ENCODE measurements at places on chromosomes 16 and 17.

DNA sequence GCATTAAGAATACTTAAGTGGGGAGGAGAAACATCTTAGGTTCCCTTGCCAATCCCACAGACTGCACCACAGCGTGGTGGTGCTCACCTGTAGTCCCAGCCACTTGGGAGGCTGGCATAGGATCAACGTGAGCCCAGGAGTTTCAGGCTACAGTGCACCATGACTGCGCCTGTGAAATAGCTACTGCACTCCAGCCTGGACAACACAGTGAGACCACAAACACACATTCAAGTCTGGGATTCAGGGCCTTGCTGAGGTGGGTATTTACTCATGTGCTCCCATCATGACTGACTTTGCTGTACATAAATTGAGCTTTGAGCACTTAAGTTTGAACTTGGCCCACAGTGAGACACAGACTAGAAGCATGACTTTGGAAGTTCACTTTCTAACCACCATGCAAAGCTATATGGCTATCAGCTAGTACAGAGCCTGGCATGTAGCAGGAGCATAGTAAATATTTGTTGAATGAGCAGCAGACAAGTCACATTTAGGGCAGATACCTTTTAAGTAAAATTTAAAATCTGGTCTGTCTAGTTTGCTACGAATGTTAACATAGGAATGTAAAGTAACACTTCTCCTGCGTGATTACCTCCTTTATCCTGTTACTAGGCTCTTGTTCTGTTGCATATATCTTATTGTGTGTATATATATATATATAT is 33.5 kb downstream of the CEP95 start:
- no peak for DNase-seq

DNA sequence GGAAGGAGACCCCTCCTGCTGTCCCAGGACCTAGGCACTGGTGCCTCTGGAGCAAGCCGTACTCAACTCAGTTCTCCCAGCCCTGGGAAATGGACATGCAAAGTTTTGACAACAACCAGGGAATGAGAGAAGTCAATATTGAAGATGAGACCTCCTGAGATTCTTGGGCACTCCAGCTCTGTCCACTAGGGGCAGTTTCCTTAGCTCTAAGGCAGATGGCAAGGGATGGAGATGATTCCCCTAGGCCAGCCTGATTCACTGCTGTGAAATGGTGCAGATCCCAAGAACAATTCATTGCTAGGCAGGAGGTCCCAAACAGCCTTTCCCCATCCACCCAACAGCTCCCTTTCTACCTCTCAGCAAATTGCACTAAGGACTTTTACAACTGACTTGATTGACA is 20.5 kb upstream of the SDR42E2 start:
- DNase-seq: no peak

DNA sequence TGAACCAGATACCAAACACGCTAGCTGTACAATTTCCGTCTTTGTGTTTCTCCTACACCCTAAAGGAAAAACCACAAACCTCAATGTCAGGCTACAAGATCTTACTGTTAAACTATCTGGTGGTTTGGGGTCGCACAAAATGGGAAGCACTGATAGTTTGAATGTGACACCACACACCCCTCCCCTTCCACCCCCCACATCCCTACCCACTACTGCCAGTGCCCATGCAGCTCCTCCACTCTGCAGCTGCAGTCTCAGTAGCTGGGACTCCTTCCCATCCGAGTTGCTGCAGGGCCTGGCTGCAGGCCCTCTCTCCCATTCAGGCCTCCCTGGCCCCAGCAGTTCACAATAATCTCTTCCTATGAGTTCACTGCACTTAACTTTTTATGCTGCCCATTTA is 18.4 kb downstream of the TRAP1 start:
- no peak for DNase-seq

- DNase-seq: no peak
These were observed 26.6 kb downstream of the TPSD1 start for GRCh38 chr16:1282324-1282973.

- DNase-seq: no peak
These were observed 81.3 kb downstream of the COX10 start for GRCh38 chr17:14150619-14151018.

- DNase-seq: no peak
These were observed 5.5 kb downstream of the IGFBP4 start for GRCh38 chr17:40448639-40449261.

- no peak for DNase-seq
These were observed 3.9 kb downstream of the UTS2R start for GRCh38 chr17:82375359-82376041.

DNA sequence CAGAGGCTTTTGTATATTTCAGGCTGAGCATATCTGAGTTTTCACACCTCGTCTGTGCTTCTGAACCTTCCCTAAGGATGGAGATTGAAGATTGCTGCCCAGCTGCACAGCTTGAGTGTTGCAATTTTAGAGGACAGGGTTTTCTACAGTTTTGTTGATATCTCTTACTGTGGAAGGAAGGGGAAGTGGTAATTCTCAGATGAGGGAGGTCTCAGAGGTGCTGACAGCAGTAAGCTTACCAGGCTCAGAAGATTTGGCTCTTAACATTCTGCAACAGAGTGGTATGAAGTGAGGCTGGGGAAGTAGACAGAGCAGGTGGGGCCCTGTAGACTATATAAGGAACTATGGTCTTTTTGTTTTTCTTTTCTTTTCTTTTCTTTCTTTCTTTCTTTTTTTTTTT is 45.8 kb upstream of the ARHGAP17 start:
- DNase-seq: no peak

- DNase-seq: no peak
These were observed 46.5 kb downstream of the MAPT start for GRCh38 chr17:45940826-45941225.

- DNase-seq: no peak
These were observed 47.2 kb downstream of the PDPK1 start for GRCh38 chr16:2584729-2585650.

- no peak for DNase-seq
These were observed 5.6 kb downstream of the CDH11 start for GRCh38 chr16:65116216-65116615.

GRCh38 chr17:57490890-57491289 is 234.6 kb downstream of the MSI2 start:
- no peak for DNase-seq

DNA sequence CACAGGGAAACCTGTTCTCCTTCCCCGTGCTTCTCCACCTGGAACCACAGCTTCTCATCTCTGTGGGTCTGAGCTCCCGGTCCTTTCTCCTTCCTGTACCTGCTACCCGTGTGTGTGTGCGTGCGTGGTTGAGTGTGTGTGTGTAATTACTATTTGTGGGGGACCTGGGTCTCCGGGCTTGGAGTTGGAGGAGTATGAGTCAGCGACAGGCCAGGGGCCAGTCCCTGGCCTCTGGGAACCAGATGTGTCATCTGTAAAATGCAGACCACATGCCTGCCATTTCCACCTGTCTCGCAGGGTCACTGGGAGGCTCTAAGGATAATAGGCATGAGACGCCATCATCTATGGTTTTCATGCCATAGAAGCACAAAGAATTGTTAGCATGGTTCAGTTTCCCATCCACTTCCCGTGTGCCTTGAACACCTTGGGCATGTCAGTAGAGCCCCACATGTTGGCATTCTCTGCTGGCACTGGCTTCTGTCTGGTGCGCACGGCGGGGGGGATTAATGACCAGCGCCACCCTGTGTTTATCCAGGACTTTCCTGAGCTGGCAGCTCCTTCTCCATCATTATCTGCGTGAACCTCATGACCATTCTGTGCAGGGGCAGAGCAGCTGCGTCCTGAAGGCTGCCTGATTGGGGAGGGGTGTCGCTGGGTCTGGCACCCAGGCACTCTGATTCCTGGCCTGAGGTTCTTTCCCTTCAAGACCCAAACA is 1.5 kb downstream of the ZNF205 start:
- DNase-seq: peak; percentile 56

- no peak for DNase-seq
These were observed 13.2 kb upstream of the AATK start for GRCh38 chr17:81179220-81179619.

GRCh38 chr16:89931305-89931896 is 8.3 kb downstream of the TUBB3 start:
- DNase-seq: no peak

- no peak for DNase-seq
These were observed 296.1 kb downstream of the SOX9 start for GRCh38 chr17:72416905-72417304.

GRCh38 chr17:80872001-80872500 is 119.6 kb upstream of the CHMP6 start:
- DNase-seq: no peak

DNA sequence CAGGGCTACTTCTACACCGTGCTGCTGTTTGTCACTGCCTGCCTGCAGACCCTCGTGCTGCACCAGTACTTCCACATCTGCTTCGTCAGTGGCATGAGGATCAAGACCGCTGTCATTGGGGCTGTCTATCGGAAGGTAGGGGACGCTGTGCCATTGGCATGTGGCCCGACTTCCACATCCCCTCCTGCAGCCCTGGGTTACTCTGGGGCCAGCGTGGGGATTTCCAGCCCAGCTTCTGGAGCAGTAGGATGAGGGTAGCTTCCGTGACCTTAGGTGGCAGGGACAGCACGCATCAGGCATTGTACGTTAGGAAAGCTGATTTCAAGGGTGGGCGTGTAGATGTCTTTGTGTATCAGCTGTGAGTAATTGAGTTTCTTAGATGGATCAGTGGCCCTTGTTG is 96.5 kb downstream of the ABCC1 start:
- DNase-seq: no peak

DNA sequence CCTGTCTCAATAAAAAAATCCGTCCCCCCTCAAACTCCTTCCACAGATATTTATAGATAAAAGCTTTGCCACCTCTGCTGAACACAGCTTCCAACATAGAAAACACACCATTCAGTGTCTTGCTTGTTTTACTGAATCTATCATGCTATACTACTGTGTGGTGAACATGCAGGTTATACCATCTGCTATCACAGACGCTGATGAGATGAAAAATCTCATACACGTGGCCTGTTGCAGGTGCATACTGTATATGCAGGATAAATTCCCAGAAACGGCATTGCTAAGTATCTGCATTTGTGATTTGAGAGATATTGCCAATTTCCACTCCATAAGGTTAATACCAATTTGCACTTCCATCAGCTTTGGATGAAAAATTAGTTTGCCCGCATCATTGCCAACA is 30.4 kb upstream of the IL34 start:
- DNase-seq: no peak

DNA sequence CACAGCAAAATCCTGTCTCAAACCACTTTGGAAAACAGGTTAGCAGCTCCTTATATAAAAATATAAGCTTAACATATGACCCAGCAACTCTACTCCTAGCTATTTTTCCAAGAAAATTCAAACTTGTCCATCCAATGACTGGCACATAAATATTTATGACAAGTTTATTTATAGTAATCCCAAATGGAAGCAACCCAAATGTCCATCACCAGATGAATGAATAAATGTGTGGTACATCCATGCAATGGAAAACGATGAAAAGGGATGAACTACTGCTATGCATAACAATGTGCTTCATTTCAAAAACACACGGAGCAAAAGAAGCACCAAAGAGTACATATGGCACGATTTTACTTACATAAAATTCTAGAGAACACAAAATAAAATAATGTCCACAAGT is 9.6 kb upstream of the KPNB1 start:
- DNase-seq: no peak

- DNase-seq: no peak
These were observed 580 bp downstream of the TANC2 start for GRCh38 chr17:62966426-62967204.

DNA sequence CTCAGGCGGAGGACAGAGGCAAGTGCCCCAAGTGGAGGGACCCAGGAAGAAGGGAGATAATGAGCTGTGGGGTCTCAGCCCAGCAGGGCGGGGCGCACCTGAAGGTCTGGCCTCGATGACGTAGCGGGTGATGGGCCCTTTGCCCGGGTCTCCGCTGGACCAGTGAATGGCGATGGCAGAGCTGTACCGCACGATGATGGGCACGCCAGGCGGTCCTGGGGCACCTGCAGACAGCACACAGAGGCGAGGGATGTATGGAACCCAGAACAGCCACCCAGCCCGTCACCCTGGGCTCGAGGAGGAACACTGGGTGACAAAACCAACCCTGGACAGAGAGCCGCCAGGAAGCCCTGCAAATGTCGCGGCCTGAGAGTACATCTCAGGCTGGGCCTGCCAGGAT is 46.2 kb upstream of the CDC42EP4 start:
- DNase-seq: no peak

DNA sequence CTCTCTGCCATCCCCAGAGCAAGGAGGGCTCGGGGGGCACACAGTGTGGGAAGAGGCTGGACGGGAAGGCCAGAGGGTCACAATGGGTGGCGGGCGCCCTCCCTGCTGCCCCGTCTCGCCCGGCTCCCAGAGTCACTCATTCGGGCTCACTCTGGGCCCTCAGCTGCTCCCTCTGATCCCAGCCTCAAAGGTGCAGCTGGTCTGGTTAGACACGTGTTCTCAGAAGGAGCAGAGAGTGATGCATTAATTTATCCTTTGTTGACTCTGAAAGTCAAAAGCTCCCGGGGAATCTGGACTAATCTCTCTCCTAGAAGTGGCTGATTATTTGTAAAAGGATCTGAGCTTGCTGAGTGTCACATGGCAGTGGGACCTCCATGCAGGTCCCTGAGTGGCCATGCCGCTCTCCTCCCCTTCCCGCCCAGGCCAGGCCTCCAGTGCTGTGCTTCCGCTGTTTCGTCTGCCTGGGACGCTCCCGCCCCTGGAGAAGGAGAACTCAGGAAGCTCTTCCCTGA is 87.5 kb downstream of the SEC14L1 start:
- DNase-seq: no peak

DNA sequence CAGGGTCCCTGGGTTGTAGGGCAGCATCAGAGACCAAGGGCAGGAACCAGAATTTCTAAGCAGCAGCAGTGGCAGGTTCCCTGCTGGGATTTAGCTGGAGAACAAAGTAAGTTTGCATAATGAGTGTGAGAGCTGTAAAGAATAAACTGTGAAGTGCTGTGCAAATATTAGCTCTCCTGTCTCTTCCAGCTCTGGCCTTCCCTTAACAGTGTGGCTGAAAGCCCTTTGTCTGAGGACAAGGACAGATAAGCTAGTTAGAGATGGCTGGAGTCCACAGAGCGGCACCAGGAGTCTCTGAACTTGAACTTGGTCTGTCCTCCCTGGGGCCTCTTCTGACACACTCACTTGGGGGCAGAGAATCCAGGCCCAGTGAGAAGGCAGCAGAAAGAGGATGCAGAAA is 98.2 kb upstream of the WSCD1 start:
- no peak for DNase-seq

DNA sequence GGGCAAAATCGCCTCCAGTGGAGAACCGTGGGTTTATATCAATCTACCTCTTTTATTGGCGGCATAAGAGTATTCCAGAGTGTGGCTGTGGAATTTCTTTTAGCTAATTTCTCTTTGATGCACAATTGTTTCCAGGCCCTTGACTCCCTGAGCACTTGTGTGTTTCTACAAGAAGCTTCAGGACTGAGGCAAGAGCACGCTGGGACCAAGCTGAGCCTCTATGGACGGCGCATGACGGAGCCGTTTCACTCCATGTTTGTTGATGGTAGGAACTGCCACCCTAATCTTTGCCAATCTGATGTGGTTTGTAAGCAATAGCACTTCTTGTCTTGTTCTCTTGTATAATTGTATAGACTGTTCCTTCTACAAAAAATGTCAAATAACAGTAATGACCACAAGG is 11.2 kb upstream of the ANKRD40CL start:
- DNase-seq: no peak

- DNase-seq: peak; percentile 19
These were observed 1.9 kb upstream of the SALL1 start for GRCh38 chr16:51152691-51153576.

GRCh38 chr17:75845058-75845711 is 981 bp upstream of the UNC13D start:
- no peak for DNase-seq

- no peak for DNase-seq
These were observed 64.2 kb downstream of the GNA13 start for GRCh38 chr17:64992325-64992802.

- DNase-seq: no peak
These were observed 20.7 kb upstream of the IL21R start for GRCh38 chr16:27381236-27381635.
